ENCODE measurements at places on chromosomes 1 and 21.

GRCh38 chr1:50452700-50453099 is 29.5 kb upstream of the DMRTA2 start:
- DNase-seq, result no peak

GRCh38 chr21:35896060-35896459 is 164.3 kb downstream of the SETD4 start:
- no peak for DNase-seq

- DNase-seq, result no peak
These were observed 413.9 kb downstream of the DUSP10 start for GRCh38 chr1:221327954-221328353.

DNA sequence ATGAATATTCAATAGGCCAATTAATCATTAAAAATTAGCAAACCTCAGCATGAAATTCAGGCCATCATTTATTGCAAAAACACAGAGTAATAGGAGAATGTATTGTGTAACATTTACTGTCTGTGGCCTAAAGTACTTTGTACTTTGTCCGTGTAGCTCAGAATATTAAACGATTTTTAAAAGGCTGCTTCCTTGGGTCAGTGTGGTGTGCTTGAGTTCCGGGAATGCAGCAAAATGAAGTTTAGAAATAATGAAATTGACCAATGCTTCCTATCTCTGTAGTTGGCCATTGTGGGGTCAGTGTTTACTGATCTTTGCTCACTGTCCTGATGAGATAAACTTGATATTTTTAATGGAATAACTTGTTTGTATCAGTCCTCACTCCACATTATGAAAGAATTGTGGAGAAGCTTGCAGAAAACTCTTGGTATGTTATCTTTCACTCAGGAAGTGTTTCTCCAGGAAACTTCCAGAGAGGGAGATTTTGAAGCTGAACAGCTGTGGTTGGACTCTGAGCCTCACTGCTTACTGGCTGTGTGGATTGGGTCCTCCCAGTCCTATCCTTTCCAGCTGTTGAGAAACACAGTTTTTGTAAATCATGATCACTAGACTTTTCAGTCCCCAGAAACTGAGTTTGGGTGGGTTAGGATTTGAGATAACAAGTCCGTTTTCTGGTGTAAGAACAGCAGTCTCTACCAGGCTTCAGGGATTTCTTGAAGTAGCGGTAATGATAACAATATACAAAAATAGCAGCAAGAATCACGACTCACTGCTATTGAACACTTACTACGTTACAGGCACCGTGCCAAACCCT is 19.2 kb upstream of the MTARC1 start:
- DNase-seq, result no peak

DNA sequence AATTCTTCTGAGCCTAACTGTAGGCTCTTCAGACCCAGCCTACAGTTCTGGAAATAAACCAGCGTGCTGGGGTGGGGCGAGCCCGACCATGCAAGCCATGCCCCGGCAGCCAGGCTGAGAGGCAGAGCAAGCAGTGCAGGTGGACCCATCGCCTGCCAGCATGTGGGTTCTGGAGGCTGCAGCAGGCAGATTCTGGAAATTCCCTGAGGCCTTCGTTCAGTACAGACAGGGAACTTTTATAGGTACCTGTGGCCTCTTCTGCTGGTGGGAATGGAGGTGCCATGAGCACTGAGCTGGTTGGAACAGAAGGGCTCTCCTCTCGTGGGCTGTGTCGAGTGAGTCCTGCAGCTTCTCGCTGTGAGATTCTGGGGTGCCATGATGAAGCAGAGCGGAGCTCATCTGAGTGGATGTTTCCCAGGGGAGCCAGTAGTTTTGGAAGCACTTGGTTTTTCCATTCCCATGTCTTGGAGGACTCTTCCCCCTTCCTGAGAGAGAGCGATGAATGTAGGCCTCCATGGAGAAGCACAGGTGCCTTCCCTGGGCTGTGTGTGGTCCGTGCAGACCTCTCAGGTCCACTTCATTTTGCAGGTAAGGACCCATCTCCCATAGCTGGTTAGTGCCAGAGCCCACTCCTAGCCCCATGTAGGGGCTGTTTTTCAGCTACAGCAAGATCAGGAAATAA is 94.1 kb downstream of the PCBP3 start:
- no peak for DNase-seq
